Hepatic stellate cell (primary cell): ENCODE measurements at places on chromosomes 6 and 20.

DNA sequence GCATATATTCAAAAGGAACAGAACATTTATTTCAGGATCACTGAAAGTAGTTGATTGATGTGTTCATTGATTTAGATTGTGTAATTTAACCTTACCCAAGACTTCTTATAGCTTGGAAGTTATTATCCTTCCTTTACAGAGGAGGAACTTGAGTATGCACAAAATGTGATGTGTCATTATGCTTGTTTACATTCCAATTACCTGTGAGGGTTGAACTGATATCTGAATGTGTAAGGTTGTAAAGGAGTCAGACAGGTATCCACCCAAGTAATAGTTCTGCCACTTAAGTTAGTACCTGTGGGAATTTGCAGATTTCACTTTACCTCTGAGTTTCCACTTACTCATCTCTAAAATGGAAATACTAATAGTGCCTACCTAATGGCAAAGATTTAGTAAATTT is 668.2 kb downstream of the DOK5 start:
- no peak for DNase-seq

DNA sequence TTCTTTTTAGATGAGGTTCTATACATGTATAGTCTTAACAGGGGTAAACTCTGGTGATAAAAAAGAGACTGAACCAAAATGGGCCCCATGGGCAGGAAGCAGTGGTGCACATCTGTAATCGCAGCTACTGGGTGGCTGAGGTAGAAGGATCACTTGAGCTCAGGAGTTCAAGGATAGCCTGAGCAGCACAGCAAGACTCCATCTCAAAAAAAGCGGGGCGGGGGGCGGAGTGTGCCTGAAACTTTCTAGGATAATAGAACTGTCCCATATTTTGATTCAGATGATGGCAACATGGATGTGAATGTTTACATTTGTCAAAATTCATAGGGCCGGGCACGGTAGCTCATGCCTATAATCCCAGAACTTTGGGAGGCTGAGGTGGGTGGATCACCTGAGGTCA is 48.8 kb upstream of the TAF8 start:
- DNase-seq, result no peak

DNA sequence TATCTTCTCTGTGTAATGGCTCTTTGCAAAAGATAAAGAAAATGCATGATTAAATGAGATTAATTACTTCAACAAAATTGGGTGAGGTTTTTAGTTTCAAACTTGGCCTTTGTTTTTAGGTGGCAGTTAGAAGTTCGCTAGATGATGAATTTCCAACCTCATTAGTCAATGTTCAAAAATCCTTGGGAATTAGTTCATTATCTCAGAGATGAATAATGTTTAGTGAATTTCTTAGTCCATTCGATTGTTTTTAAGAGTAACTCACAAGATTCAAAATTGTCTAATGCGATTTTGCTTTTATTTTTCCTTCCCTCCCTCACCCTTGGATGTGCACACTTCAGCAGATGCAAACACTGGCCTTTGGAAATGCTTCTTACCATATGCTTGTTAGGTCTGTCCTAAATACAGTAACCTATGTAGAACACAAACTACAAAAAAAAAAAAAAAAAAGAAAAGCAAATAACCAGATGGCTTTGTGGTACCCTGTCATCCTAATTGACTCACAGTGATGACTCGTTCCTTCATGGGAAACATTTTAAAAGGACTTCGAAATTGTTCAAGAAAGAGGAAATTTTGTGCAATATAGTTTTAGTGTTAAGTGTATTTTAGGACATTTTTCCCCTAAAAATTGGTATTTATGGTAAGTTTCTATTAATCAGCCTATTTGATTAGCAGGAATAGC is 66.7 kb downstream of the FAM229B start:
- peak; percentile 47 for DNase-seq

DNA sequence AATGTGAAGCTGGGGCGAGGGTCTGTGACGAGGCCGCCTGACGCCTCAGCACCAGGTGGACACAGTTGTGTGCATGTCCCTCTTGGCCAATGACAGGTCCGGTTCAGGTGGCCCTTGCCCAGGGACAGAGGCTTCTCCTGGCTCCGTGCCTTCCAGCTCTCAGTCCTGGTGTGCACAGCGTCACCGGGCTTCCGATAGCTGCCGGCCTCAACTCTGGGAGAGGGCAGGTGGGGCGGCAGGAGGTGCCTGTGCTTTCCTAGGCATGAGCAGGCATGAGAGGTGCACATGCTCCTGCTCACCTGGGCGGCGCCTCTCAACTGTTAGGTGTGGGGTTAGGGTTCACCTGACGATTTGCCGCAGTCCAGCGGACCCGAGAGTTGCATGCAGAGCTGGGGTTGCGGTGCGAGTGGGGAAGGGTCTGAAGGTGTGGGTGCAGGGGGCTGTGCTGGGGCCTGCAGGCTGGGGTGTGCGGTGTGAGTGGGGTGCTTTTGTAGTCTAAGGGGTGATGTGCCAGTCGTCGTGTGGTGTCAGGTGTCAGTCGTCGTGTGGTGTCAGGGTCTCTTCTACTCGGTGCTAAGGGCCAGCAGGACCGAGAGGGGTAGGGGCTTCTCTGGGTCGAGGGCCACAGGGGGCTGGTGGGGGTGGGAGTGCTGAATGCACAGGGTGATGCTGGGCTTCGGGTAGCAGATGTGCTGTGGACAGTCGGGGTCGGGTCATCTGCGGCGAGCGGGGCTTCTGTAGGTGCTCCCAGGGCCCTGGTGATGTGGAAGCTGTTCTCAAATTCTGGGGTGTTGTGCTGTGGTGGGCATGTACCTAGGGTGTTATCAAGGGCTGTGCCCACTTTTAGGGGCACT is 3.8 kb upstream of the SOX18 start:
- DNase-seq, result no peak

- DNase-seq, result no peak
Measured at GRCh38 chr6:112330879-112331265, 16.3 kb upstream of the RFPL4B start.

GRCh38 chr6:41605649-41606048 is 32.6 kb upstream of the MDFI start:
- no peak for DNase-seq

DNA sequence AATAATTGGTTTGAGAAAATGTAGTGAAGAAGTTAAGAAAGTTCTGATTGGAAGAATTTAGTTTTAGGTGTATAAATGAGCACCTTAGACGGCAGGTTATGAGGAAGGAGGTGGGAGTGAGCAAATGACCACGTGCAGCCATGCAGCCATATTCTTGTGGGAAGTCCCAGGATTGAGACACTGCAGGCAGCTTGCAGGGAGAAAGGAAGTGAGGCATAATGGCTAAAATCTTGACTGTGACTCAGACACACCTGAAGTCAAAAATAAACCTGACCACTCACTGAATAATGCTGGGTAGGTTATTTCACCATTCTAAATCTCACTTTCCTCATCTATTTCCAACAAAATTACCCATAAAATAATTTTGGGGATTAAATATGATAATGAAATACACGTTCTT is 16.6 kb downstream of the DSE start:
- DNase-seq, result no peak

GRCh38 chr6:45375449-45375848 is 2.3 kb downstream of the SUPT3H start:
- DNase-seq, result no peak

DNA sequence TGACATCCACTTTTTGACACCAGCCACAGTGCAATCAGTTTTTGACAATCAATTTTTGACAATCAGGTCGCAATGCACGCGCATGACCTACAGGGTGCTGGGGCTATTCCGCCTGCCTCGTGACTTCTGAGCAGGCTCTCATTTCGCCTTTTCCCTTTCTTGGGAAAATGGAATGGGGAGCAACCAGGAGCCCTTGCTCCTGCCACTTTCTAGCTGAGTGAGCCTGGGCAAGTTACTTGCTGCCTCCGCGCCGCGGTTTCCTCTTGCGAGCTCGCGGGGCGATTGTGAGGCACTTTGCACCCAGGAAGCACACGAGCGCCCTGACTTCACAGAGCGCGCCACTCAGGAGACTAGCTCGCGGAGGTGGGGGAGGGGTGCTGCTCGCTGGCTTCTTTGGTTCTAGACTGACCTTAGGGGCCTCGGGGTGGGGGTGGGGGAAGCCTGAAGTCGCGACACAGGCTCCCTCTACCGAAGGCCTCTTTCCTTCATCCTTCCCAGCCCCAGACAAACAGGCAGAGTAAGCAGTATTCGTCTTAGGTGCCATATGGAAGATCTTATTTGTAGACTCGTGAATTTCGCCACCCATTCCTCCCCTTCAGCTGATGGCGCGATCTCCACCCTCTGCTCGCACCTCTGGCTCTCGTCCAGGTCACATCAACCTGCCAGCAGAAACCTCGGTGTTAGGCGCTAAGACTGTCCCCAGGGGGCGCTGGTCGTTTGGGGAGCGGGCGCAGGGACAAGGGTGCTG is 4.6 kb downstream of the TP53TG5 start:
- peak; percentile 78 for DNase-seq

DNA sequence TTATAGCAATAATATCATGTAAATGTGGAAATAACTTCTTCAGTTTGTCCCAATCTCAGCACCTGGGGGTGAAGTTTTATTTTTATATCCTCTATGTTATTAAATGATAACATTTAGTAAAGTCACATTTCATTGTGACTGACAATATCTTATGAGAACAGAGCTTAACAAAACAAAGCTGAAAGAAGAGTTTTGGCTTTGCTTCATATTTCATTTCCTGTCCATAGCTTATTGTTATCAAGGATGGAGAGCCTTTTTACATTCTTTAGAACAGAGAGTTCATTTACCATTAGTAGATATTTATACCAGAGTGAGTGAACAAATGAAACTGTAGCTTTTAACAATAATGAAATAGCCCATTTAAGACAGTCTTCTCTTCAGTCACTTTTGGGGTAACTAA is 231.9 kb upstream of the SGK1 start:
- DNase-seq, result no peak

- DNase-seq, result peak; percentile 81
Measured at GRCh38 chr6:135851442-135852271, at the start of gene PDE7B. Gene PDE7B, plus strand, starts transcription at chr6:135851701.

- no peak for DNase-seq
Measured at GRCh38 chr6:166533205-166533824, 53.2 kb downstream of the RAMACL start.

DNA sequence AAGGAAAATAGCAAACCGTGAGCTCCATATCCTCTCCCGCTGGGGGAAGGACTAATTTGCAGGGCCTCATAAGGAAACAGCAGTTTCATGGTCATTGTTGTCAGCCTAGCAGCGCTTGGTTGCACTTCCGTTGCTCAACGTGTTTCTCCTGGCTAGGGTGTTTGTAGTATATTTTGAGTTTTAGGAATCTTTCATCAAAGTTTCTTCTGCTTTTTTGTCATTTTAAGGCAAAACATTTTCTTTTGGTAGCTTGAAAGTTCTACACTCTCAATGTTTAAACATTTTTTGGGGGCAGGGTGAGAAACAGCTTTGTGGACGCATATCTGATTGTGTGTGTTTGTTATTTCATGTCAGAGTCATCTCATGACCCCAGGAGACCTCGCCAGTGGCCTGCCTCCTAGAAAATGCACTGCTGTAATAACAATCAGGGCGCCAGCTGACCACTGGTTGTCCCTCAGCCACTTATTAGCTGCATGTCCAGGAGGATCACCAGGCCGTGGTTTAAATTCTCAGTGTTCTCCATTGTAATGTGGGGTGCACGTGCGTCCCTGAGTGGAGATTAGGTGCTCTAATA is 20.6 kb downstream of the JARID2 start:
- no peak for DNase-seq

- DNase-seq, result no peak
Measured at GRCh38 chr6:170072246-170072645, 218.6 kb downstream of the DLL1 start.

DNA sequence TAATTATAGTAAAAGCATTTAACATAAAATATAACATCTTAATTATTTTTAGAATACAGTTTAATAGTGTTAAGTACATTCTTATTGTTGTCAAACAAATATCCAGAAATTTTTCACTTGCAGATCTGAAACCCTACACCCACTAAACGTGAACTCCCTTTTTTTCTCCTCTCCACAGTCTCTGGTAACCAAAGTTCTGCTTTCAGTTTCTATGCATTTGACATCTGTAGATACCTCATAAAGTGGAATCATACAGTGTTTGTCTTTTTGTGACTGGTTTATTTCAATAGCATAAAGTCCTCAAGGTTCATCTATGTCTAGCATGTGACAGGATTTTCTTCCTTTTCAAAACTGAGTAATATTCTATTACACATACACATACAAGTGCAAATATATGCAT is 286.3 kb downstream of the BTBD3 start:
- DNase-seq, result no peak

- no peak for DNase-seq
Measured at GRCh38 chr6:147510929-147511590, 2.6 kb downstream of the SAMD5 start.

DNA sequence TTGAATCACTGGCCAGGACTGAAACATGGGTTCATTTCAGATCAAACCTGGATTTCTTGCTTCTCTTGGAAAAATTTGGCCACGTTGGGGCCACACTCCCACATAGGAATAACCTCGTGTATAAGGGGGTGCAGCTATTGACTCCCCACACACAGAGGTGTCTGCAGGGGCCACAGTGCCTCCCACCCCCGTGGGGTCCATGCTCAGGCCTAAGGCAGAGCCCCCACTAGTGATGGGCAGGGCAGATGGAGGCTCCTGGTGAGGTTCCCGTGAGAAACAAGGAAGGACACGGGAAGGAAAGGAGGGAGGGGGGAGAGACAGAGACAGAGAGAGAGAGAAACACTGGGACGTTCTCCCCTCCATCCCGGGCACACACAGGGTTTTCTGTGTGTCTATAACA is 230.5 kb downstream of the ERMARD start:
- DNase-seq, result no peak

- DNase-seq, result peak; percentile 70
Measured at GRCh38 chr6:73452107-73452461, at the start of gene CGAS. Gene CGAS, minus strand, starts transcription at chr6:73452297. Its CDS starts 116 bp downstream, at chr6:73452181.

- no peak for DNase-seq
Measured at GRCh38 chr6:146240322-146240721, 211.5 kb downstream of the GRM1 start.

DNA sequence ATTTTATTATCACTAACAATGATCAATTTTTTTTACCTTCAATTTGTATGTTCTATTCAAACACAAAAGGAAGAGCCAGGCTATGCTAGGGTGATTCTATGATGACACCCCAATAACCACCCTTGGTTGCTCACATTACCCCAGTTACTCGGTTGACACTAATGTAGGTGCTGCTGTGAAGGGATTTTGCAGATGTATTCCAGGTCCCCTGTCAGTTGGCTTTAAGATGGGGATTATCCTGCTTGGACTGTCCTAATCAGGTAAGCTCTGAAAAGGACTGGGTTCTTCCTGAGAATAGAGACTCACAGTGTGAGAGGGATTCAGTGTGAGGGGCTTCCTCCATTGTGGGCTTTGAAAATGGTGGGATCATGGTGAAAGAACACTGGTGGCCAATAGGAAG is 11.9 kb downstream of the HLA-A start:
- DNase-seq, result no peak

- DNase-seq, result no peak
Measured at GRCh38 chr6:160178271-160178670, 56.7 kb downstream of the SLC22A1 start.

- DNase-seq, result peak; percentile 48
Measured at GRCh38 chr20:63452821-63453523, 19.5 kb downstream of the KCNQ2 start.
